Daoy (cell line): ENCODE measurements at places on chromosomes 4 and X. TPM values are rescaled to one million over a fixed set of nuclear protein-coding genes. Genes with fewer than 3 reads are reported as not detected.

DNA sequence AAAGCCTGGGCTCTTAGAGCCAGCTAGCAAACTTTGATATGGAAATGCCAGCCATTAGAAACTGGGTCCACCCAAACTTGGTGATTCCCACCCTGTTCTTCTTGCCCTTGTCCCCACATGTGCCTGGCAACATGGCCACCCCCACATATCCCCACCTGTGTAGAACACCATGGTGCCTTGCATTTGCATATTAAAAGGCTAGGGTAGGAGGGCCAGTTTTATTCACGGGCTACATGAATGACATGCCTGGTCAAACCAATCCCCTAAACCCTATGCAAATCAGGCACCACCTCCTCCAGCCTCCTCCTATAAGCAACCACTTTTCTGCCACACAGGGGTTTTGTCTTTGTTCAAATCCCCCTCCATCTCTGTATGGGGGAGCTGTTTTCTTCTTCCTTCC, 104.9 kb downstream of the CLNK start:
- DNase-seq = no peak

The MAGEA1 gene
- total RNA-seq = 2.7 and 3.3 TPM in 2 replicates

The PTCHD1 gene
- total RNA-seq = 0.06 and 0.18 TPM in 2 replicates

- DNase-seq = no peak
Measured at GRCh38 chrX:72373136-72373535, 67.4 kb upstream of the CITED1 start.

The CENPVL1 gene
- 0.34 and 1.2 TPM in 2 replicates for total RNA-seq

DNA sequence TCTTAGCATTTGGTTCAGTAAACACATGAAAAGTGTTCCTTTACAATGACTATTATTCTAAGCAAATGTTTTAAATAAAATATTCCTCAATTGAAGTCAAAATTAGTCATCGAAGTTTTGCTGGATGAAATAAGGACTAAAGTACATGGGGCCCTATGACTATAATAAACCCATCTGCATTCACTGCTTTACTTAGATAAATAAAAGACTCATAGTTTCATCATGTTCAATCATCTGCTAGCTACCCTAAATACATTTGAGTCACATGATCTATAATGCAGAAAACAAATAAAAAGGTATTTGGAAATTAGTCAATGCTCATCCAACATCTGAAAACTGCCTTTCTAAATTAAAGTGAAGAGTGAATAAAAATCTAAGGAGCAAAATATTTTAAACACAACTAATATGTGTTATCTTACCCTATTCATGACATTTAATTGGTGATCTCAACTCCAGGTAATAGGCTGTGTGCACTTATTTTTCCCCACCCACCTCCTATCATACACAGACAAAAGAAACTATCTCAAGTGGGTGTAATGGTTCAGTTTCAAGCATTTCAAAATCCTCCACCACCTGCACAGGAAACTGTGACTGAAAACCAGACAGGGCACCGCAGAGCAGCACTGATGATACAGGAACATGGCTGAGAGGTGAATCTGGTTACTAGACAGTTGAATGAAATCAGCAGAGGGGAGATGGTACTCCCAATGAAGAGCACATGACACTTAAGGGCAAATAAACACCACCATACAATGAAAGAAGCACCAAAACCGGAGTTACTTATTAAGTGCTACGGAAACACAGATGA, 78.6 kb downstream of the CAMK2D start:
- no peak for DNase-seq

DNA sequence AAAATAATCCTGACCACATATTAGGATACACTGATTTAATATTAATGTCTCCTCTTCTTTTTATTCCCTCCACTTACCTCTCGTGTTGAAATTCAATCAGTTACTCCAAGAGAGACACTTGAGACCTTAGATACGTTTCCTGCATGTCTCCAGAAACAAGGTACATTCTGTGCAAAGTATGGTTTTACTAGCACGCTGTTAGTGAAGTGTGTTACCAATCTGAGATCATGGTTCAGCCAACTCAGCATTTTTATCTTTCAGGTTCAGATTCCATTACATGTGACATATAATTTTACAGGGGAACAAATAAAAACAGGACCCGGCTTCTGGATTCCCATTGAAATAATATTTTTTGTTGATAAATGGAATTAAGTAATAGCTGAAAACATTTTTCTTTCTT, 32.2 kb downstream of the PDLIM5 start:
- no peak for DNase-seq
